ENCODE measurements at places on chromosomes 1 and 21.
A peak's percentile ranks its signal among the peaks of the same experiment; 100 is the strongest.

DNA sequence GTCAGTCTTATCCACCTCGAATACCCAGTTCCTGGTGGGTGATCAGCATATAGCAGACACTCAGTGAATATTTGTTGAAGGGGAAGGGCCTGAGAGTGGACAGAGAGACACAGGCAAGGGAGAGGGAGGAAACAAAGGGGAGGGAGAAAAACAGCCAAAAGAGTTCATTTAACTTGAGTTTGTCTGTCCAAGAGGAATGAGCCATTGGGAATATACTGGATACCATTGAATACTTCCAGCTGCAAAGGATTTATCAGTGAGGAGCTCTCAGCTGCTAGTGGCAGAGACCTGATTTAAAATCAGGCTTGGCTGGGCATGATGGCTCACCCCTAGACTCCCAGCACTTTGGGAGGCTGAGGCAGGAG lies 11.5 kb upstream of the BGLAP start:
- no peak for DNase-seq

GRCh38 chr1:74523873-74524480 lies 11.6 kb upstream of the LRRC53 start:
- no peak for DNase-seq

DNA sequence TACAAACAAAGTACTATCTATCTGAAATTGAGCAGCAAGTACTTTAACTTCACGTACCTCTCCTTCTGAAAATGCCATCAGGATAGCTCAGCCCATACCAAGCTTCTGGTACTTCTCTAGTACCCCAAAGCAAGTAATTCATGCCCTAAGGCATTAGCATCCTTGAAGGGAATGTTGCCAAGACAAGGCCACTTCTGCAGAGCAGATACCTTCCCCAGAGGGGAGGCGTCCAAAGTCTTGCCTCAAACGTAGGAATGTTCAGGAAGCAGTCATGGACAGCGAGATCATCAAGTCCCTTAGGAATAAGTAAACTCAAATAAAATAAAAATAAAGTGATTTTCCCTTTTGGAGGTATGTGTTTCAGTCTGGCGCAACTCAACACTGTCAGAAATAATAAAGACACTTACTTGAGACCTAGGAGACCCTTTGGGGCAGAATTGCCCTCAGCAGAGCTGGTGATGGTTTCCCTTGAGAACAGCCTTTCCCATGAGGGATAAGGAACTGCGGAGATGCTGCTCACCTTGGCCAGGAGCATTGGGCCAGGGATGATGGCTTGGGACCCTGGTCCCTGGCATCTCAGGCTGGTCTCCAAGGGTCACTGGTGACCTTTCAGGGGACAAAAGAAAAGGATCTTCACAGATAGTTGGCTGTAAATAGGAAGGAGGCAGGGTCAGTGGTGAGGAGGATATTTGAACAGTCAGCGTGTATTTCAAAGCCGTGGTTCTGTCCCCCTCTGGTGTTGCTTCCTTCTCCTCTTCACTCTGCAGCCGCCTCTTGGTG lies 522.9 kb downstream of the KIF26B start:
- no peak for DNase-seq

- DNase-seq: peak; percentile 32
Measured at GRCh38 chr1:65027666-65028358, 61.5 kb upstream of the JAK1 start.

DNA sequence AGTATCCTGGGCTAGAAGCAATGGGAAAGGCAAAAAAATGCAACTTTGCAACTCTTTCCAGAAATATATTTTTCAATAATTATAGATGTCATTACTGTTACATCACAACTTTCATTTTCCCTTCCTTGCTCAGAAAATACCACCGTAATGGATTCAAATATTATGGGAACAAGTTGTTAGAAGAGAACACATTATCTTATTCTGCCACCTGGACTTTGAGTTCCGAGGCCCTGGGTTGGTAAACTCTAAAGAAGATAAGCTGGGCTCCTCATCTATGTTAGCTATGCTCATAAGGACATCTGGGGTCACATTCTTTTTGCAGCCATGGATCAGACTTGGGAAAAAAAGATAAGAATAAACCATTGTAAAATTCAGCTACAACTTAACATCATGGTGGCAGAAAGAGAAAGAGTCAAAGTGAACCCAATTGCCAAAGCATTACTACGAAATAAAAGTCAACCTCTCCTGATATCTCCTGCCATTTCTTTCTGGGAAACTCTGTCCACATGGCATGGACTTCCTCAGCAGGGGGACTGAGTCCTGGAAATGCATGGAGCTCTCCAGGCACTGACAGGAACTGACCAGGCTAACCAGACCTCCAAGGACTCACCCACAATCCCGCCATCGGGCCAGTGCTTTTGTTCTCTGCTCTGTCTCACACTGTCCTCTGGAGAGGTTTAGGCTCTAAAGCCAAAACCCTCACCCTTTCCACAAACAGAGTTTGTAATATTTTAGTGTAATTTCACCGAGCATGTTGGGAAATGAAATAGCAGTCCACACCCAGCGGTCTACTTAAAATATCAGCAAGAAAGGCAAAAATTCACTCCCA lies 499.1 kb upstream of the RUNX1 start:
- no peak for DNase-seq

DNA sequence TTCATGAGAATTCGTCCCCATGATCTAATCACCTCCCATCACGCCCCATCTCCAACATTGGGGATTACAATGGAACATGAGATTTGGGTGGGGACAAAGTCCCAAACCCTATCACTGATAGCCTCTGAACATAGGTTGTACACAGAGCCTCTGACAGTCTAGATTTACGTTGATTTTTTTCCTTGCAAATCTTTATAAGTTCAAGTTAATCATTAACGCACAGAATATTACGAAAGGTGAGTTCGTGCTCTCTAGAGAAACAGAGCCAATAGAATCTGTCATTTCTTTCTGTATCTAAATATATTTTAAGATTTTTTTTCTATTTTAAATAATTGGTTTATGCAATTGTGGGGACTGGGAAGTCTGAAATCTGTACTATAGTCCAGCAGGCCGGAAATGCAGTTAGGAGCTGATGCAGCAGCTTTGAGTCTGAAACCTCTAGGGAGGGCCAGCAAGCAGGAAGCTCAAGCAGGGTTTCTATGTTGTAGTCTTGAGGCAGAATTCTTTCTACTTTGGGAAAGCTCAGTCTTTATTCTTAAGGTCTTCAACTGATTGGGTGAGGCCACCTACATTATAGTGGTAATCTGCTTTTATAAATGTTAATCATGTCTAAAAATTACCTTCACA lies 61.0 kb downstream of the SELENOF start:
- DNase-seq: no peak
